ENCODE measurements at places on chromosomes 1 and 21.

- no peak for DNase-seq
Measured at GRCh38 chr1:39711104-39711965, 20.1 kb upstream of the HPCAL4 start.

DNA sequence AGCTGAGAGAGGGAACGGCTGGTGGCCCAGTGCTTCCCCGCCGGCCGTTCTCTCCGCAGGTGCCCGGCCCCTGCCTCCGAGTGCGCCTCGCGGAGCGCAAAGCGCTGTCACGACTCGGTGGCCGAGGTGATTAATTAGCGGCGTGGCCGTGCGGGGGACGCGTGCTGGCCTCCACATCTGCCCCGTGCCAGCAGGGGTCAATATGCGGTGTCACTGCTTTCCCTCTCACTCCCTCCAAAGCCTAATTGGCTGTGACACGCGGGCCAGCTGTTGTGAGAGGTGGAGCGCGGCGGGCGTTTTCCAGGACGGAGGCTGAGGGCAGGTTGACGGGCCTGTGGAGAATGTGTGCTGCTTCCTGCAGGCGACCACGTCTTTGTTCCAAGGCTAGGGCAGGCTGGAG is 239.0 kb downstream of the LMX1A start:
- DNase-seq: no peak

- peak; percentile 71 for DNase-seq
Measured at GRCh38 chr1:91736715-91737615, 149.0 kb downstream of the TGFBR3 start.

DNA sequence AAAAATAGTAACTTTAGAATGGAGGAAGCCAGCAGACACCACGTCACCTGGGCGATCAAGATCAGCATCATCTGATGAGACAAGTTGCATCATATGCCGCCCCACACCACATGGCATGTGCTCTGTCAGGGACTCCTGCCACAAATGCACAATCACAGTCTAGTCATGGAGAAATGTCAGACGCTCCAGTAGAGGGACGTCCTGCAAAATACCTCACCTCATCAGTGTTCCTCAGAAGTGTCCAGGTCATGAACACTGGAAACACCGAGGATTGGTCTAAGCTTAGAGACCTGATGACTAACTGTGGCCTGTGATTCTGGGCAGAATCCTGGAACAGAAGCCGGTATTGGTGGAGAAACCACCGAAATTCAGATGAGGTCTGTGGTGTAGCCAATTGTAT is 14.3 kb downstream of the ADARB1 start:
- DNase-seq: no peak

- no peak for DNase-seq
Measured at GRCh38 chr1:89578151-89578550, 53.5 kb downstream of the LRRC8B start.

- no peak for DNase-seq
Measured at GRCh38 chr1:223410036-223410435, 16.8 kb downstream of the CCDC185 start.

DNA sequence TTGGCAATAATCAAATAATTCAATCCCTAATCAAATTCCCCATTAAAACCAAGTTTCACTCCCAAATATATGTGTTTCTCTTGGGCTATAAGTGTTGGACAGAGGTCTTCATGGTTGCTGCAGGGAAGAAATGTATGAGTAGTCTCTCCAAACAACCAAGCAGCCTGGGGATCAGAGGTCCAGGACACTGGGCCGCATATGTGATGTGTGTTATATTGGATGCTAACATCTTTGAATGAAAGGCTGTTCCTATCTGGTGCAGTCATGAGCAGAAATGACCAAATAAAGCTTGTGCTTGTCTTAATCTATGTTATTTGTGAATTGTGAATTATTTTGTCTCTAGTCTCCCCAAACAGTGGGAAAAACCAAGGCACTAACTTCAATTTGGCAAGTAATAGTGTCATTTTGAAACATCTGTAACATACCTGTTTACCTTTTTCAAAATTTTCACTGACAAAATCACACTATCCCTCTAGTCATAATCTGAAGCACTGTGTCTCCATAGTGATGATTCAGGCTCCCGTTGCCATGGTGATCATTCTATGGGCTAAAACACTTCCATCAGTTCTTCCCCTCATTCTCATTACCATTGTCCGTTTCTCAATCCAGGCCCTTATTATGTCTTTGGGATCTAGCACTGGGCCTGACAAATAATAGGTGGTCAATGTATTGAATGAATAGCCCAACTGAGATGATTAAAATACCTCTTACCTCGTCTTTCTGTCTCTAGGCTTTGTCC is 12.5 kb upstream of the TADA1 start:
- no peak for DNase-seq

DNA sequence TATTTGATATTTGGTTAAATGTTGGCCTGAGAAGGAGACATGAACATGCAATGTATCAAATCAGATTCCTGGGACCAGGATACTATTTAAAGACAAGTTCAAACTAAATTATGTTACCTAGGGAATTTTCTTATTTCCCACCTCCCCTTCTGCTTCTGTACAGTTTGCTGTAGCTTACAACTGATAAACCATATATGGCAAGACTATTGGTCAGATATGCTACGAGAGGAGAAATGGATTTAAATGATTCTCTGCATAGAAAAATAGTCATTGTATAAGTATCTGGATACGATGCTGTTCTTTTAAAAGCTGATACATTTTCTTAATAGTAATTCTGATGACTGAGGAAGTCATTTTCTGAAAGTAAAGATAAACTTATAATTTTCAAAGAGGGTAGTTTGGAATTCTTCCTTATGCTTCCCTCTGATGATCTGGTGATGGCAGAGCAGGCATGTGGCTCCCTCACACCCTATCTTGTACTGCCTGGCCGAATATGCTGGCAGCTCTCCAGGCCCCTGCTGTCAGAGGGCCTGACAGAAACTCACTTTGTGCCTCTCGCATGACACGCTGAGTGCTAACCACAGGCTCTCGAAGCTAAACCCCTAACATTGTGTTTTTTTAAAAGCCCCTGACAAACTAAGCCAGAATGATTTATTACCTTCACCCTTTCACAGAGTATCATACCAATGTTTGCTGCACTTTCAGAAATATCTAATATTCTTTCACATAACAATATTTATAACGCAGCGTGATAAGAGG is 19.4 kb downstream of the RRP15 start:
- no peak for DNase-seq

DNA sequence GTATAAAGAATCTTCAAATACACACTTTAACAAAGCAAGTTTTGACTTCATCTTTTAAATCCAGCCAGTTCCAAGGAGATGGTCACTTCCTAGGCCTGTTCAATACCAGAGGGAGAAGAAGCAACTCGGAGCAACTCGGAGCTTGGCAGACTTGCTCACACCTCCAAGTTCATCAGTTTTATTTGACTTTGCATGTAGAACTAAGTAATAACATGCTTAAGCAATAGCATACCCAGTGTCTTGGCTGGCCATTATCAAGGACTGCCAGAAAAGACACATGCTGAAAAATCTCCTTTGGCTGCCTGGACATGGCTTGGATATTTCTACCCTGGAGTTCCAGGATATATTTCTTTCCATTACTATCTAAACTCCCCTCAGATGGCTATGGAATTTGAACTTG is 52.6 kb downstream of the GNG12 start:
- DNase-seq: no peak

DNA sequence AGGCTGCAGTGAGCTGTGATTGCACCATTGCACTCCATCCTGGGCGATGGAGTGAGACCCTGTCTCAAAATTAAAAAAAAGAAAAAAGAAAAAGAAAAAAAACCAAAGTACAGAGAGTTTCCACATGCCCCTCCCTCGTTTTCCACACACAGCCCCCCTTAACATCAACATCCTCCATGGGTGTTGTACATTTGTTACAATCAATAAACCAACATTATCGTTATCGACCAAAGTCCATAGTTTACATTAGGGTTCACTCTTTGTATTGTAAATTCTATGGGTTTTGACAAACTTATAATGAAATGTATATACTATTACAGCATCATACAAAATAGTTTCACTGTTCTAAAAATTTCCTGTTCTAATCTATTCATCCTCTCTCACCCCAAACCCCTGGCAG is 15.9 kb upstream of the TINAGL1 start:
- no peak for DNase-seq

- no peak for DNase-seq
Measured at GRCh38 chr1:9653210-9653490, 1.6 kb downstream of the PIK3CD start.

GRCh38 chr1:175725684-175726083 is 17.7 kb downstream of the TNR start:
- DNase-seq: peak; percentile 58

DNA sequence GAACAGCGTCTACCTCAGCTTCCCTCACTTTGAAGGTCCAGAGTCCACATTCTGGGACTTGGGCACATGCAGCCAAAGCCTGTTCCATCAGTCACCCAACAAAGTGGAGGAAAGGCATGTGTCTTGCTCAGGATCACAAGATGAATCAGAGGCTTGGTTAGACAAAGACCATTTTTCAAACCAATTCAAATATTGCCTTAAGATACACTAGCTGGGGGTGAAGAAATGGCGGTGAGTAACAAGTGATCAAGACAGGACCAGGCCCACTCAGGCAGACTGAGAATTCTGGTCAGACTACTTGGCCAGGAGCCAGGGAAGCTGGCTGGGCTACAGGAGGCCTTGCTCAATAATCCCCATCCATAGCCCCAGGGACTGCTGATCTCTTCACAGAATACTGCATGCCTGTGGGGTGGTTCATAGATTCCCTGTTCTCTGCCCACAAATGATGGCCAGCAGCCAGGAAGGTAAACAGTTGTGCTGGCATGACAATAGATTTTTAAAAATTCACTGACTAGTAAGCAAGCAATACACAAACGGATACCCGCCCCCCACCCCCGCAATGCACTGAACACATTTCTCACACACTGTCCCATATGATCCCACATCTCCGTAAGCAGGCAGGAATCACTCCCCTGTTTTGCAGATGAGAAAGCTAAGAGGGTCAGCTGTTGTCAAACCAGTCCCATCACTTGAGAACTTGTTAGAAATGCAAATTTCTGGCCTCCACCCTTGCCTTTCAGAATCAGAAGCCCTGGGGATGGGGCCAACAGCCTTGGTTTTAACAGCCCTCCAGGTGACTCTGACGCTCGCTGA is 27.2 kb downstream of the ERI3 start:
- DNase-seq: peak; percentile 89

GRCh38 chr1:94383966-94384408 is 34.2 kb upstream of the ABCD3 start:
- no peak for DNase-seq

GRCh38 chr1:214446772-214447556 is 104.4 kb downstream of the PTPN14 start:
- peak; percentile 93 for DNase-seq

GRCh38 chr1:183416850-183417771 is 1.1 kb downstream of the NMNAT2 start:
- peak; percentile 66 for DNase-seq

DNA sequence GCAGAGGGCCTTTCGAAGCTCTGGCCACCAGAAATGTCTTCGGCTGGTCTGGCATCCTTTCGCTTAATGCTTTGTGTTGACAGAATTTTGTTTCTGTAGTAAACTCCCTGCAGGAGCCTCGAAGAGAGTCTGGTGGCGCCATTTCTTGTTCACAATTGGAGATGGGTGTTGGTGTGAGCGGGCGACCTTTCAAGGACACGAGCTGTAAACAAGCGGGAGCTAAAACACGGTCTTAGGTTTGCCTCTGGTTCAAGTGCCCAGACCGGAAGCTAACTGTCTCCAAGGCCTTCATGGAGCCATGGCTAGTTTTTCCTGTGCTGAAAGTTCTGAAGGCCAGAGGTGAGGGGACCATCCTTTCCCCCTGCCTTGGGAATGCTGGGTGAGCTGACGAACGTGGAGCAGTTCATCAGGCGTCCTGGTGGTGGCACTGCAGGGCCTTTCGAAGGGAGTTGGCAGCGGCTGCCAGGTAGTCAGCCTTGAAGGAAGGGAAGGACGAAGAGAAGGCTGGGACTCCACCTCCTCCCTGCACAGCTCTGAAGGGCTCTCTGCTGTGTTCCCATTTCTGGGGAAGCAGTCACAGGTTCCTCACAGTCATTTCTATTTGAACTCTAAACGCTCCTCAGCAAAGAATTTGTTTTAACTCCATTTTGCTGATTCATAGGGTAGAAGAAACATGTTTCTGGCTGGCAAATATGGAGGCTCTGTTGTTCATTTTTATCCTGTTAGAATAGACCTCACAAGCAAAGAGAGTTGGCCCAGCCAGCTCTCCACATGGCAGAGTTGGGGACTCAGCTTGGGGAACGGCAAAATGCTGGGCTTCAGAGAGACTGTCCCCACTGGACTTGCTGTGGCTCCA is 35.2 kb downstream of the URB2 start:
- DNase-seq: peak; percentile 72

GRCh38 chr1:21568809-21569385 is 59.7 kb downstream of the ALPL start:
- no peak for DNase-seq

DNA sequence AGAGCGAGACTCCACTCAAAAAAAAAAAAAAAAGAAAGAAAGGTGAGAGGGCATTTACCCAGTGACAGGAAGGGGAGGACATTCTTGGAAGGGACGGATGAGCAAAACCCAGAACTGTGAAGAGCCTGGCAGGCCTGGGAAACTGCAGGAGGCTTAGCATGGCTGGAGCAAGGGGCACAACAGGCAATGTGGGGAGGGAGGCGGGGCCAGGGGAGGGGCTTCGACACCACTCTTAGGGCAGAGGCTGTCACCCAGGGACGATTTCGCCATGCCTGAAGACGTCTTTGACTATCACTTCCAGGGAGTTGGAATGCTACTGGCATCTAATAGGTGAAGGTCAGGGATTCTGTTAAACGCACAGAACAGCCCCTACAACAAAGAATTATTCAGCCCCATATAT is 184.0 kb downstream of the HUNK start:
- no peak for DNase-seq

DNA sequence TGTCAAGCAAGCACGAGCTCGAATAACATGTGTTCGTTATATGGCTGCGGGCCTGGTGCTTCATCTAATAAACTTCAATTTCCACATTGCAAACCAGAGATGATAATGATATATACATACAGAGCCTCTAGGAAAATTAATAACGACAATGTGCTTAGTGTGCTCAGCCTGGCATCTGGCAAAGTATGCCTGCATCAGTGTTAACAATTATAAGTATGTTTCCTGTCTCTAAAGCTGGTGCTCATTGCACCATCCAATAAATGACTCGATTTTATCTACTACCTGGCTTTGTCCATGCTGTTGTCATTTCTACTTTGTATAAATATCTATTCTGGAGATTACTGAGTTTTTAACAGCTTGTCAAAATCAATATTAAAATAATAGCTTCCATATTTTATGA is 1402.6 kb downstream of the MRPL39 start:
- no peak for DNase-seq

DNA sequence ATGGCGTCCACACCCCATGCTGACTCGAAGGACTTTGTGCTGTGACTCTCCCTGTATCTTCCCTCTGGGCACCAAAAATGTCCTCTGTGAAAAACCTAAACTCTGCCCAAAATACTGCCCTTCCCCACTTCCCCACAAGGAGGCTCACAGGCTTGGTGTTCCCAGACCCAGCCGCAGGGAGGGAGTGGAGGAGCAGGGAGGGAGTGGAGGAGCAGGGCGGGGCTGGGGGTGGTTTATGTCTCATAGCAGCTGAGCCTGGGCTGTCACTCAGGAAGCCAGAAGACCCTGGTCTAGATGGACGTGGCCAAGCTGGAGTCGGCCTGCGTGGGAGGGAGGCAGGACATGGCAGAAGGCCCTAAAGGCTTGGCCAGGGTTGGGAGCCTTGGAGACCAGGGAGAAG is 461.7 kb downstream of the PTPRU start:
- DNase-seq: peak; percentile 49

GRCh38 chr21:46208761-46209721 is 19.5 kb downstream of the LSS start:
- no peak for DNase-seq

- no peak for DNase-seq
Measured at GRCh38 chr21:32307706-32308105, 9.1 kb downstream of the MRAP start.

Data from lung microvascular endothelial cell (primary cell).